Stimulated activated CD8-positive, alpha-beta memory T cell treated with anti-CD3 and anti-CD28 coated beads, Interleukin-7, amount 100 ng/mL, for 1 hour (primary cell): ENCODE measurements at places on chromosomes 2 and 18.

DNA sequence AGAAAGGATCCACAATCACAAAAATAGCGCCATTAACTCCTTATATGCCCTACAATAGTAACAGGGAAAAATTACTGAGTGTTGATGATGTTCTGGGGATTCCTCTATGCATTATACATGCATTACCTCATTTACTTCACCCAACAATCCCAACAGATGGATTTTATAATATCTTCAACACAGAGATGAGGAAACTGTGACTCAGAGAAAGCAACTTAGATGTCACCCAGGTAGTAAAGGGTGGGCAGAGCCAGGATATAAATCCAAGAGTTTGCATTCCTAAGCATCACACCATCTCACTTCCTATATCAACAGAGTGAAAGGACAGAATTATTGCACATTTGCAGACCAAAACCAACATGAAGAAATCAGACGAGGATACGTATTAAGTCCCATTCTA is 144.2 kb downstream of the TCF4 start:
- no peak for DNase-seq

DNA sequence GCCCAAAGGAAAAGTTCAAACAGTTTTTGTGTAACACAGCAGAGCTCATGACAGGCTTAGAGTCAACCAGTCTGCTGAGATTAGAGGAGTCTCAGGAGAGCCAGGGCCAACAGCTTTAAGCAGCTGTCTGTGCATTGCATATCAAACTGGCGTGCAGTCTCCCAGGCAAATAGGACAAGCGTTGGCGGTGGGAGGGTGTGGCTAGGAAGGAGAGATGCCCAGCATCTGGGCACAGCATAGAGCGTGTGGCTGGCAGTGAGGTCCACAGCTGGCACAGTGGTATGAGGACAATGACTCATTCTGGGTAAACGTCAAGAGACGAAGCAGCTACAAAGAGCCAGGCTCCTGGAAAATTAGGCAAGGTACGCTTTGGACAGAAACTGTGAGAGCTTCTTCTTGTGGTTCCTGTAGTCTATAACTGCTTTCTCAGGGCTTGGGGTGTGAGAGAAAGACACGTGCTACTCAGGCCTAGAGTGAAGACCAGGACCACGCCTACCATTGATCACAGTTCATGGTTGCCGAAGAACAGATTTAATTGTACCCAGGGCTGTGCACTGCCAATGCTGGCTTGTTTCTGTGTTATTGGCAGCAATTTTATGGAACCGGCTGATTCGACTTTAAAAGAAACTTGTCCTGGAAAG is 14.8 kb downstream of the ZAP70 start:
- no peak for DNase-seq

GRCh38 chr2:121478996-121479745 is 51.5 kb upstream of the RNU4ATAC start:
- DNase-seq, result no peak

DNA sequence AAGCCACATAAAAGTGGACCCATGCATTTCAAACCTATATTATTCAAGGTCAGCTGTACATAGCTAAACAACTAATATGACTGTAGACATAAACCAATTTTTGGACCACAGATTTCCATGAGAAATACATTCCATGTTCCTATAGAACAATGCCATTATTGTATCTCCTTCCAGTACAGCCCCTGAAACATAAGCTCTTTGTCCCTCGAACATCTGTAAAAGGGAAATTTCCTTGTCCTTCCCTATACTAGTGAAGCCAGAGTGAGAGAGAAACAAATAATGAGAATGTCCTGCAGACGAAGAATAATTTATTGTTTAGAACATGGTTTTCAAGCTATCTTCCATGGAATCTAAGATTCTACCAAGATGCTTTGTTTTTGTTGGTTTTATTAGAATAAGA is 75.3 kb downstream of the GORASP2 start:
- DNase-seq, result no peak

GRCh38 chr2:135792401-135793150 is 44.4 kb downstream of the LCT start:
- DNase-seq, result no peak

DNA sequence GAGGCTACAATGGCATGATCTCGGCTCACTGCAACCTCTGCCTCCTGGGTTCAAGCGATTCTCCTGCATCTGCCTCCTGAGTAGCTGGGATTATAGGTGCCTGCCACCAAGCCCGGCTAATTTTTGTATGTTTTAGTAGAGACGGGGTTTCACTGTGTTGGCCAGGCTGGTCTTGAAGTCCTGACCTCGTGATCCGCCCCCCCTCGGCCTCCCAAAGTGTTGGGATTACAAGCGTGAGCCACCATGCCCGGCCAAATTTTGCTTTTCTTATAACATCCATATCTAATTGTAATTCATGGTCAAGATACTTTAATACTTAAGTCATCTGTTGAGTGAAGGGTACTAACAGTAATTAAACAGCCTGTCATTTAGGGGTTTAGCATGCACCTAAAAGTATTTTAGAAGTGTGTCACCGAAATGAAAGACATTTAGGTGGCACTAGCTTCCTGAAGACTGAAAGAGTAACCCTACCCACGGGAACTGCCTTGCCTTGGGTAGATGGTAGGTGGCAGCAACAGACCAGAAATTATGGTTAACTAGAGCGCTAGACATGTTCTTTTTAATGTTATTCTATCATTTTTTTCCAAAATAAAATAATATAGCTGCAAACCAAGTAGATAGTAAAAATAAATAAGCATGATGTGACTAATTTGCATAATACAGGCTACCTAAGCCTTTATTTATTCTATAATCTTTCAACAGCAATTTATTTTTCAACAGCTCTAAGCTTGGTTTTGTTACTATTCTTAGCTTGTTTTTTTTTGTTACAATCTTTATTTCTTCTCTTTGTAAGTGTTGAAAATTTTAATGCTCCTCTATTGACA is 8.6 kb upstream of the ACYP2 start:
- peak; percentile 6 for DNase-seq

GRCh38 chr2:39512941-39513340 is 75.9 kb upstream of the MAP4K3 start:
- no peak for DNase-seq

GRCh38 chr2:61214171-61214570 is 52.2 kb downstream of the C2orf74 start:
- no peak for DNase-seq

DNA sequence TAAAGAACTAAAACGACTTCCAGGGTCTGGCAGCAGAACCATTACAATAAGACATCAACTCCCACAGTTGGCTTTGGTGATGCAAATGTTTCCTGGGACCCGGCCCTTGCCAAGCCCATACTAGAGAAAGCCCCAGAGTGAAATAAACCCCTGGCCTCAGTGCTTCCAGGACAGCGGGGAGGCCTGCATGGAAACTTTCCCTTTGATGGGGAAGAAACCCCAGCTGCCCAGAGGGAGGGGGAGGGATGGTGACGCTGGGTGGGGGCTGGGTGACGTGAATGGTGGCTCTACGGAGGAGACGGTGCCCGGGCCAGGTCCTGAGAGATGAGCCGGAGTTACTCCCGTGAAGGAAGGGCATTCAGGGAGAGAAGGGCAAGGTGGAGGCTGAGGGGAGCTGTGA is 27.5 kb downstream of the INHBB start:
- DNase-seq, result no peak

DNA sequence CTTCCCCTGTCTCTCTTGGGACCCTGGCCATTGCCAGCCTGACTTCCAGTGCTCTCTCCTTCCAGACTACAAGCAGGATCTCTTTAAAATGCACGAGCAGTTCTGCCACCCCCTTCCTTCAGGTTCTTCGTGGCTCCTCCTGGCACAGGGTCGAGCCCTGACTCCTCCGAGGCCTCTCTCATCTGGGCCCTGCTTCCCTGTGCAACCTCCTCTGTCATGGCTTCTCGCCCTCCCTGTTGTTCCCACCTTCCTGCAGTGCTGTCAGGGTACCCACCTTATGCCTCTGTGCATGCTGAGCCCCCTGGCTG is 56.7 kb upstream of the RPL31 start:
- DNase-seq, result no peak

DNA sequence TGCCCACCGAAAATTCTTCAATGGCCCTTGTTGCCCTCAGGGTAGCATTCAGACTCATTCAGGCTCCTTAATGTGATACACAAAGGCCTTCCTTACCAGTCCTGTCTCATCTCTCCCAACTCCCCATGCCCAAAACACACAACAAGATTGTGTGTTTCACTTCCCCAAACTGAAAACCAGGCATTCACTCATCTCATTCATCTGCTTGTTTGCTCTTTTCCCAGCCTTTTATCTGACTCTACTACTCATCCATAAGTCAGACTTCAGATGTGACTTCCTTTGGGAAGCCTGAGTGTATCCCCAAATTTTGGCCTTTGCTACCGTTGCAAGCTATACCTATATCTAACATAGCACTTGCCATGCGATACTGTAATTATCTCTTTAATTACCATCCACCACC is 9.7 kb upstream of the SLC39A10 start:
- no peak for DNase-seq

DNA sequence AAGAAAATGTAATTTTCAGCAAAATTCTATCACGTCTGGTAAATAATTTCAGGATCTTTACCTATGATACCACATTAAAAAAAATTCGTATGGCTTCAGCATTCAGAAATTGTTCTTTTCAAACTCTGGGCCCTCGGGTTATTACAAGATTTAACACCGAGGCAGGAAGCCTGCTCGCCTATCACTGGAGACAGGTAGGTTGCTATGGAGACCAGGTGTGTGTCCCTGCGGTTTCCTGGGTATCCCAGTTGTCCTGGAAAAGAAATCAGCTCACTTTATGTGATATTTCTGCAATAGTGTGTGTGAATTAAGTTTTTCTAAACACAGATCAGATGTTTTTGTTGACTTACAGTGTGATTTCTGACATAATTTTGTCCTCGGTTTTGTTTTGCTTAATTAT is 14.2 kb downstream of the HPCAL1 start:
- DNase-seq, result no peak

GRCh38 chr2:2222931-2223330 is 108.1 kb downstream of the MYT1L start:
- DNase-seq, result no peak

- DNase-seq, result no peak
Measured at GRCh38 chr18:48215876-48216638, 193.1 kb downstream of the ZBTB7C start.

DNA sequence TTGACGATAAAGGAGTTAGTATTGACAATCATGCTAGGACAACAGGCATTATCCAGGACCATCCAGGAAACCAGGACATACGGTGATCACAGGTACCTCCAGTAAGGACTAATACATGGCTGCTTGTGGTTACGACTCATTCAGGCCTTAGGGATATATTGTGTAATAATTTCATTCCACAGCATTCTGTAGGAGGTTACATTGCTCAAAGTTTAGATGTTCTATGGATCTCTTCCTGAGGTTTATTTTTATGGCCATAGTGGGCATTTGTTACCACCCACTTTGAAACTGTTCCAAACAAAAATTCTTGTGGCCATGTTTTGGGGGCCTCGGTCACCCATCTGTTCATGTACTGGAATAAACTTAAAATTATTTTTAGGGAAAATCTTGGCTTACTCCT is 431.6 kb downstream of the METTL4 start:
- no peak for DNase-seq

DNA sequence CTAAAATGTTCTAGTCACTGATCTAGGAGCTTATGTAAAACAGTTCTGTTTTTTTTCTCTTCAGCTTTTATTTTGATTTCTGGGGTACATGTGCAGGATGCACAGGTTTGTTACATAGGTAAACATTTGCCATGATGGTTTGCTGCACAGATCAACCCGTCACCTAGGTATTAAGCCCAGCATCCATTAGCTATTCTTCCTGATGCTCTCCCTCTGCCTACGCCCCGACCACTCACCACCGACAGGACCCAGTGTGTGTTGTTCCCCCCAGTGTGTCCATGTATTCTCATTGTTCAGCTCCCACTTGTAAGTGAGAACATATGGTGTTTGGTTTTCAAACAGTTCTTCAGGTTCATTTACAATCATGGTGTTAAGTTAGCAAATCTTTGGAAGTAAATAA is 84.8 kb upstream of the PROKR1 start:
- no peak for DNase-seq

DNA sequence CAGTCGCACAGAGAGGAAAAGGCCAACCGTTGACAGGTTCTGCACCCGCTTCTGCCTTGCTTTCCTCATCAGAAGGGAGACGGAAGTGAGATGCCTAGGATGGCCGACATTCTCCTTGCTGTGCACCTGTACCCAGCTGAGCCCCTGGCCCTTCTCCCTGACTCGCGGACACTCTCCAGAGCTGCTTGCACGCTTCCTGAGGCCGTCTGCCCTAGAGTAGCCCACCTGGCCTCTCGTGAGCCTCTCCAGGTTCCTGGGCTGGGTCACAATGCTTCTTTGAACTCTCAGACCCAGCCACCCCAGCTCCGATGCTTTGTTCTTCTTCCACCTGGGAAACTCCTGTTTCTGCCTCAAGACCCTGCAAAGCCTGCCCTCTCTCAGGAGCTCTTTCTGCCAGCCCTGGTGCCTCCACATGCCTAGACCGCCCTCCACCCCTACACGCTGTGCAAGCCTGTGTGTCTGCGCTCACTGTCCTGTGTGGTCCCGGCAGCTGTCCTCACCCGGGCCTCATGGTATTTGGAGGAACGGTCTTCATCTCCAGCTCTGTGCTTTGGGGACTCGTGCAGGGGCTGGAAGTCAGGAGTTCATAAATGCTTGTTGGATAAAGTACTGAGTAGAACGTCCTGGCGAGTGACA is 345.4 kb upstream of the SALL3 start:
- DNase-seq, result no peak

GRCh38 chr2:209391776-209392401 is 32.0 kb upstream of the MAP2 start:
- no peak for DNase-seq

DNA sequence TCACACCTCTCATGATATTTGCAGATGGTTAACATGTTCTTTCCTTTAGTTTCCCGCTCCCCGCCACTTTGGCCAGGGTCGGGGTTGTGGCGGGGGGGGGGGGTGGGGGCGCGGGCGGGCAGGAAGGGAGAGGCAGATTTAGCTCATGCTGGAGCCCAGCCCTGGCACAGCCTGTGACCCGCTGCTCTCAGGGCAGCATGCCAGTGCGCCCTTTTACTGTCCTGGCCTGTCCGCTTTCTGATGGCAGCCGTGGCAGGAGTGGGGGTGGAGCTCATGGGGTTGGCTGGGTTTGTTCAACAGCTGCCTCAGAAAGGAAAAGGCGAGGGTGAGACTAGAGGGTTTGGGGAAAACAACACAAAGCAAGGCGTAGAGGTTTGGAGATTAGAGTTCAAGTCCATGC is 56.1 kb downstream of the TNP1 start:
- no peak for DNase-seq

- DNase-seq, result no peak
Measured at GRCh38 chr2:98912957-98913915, 22.8 kb downstream of the CRACDL start.

DNA sequence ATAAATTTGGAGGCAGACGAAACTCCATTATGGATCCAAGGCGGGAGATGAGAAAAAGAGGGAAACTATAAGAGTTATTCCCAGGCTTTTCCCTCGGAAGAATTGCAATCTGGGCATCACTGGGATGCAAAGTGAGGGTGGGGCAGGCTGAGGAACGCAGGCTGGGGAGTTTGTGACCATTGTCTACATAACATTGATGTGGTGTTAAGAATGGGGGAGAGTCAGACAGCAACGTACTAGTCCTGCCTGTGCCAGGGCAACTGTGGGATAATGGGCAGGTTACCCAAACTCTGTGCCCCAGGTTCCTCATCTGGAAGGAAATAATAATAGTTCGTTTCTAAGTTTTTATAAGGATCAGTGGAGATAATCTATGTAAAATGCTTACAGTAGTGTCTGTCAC is 84.4 kb upstream of the SIX2 start:
- DNase-seq, result no peak
